ENCODE measurements at places on chromosomes 4 and X.
A peak's percentile ranks its signal among the peaks of the same experiment; 100 is the strongest.

- DNase-seq = no peak
Observed at GRCh38 chrX:10001496-10001895, 34.3 kb downstream of the CLDN34 start.

GRCh38 chr4:169976951-169977350, 49.2 kb downstream of the MFAP3L start:
- DNase-seq = no peak

GRCh38 chrX:39874202-39874816, 223.4 kb downstream of the BCOR start:
- no peak for DNase-seq

DNA sequence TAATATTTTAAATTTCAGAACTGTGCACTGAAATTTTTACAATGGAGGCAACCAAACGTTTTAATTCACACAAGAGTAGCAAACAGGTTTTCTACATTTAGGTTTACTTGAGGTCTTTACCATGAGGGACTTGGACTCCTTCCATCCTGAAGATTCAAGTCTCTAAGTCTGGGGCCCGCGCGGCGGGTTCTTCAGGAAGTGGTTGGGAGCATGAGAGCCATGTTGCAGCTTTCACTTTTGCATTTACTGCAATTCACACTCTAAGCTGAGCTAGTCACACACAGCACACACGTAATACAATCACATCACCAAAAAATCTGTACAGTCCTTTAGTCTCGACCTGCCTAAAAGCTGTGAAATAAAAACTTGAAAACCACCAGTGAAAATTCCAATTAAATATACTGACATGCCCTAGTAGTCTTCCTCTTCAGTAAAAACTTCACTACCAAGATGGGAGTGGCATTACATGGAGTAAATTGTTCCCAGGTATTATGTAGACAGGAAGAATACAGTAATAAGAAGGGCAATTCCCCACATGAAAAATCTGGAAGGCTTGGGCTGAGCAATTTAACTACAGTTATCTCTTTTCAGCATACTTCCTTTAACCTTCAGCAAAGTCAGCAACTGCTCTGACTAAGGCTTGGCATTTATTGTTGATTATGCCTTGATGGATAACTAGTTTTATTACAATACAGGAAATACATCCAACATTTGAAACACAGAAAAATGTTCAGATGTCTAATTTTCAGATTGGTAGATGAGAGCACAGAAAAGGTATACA, 571.1 kb upstream of the DIPK2B start:
- DNase-seq = no peak

- DNase-seq = no peak
Observed at GRCh38 chr4:75542824-75543223, 13.0 kb upstream of the ODAPH start.

- no peak for DNase-seq
Observed at GRCh38 chr4:85717351-85717750, 242.4 kb downstream of the ARHGAP24 start.

- DNase-seq = peak; percentile 58
Observed at GRCh38 chr4:19739101-19739651, 512.5 kb upstream of the SLIT2 start.

- DNase-seq = no peak
Observed at GRCh38 chrX:124555036-124555595, 208.8 kb downstream of the SH2D1A start.

DNA sequence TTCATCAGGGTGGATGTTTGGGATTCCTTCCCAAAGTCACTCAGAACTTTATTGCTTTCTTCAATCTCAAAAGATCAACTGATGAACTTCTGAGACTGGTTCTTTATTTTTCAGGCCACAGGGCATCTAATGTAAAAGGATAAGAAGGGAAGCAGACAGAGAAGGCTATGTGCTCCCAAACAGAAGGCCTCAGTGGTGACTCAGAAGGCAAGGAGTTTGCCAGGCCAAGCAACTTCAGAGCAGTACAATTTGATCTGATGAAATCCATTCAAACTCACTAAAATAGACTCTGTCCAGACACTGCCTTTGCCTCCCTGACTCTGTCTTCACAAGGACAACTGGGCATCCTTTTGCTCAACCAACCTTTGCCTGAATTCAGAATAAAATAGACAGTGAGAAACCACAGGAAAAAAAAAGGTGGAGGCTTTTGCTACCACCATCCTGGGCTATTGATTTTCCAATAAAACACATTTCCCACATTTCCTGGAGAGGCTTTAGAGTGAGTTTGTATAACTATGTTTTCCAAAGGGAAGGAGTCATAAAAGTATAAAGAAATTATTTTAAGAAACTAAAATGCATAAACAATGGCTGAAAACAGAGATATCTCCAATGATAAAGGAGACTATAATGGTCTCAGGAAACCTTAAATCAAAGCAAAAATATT, 55.2 kb downstream of the ARHGEF6 start:
- DNase-seq = no peak

GRCh38 chr4:3220476-3221183, 28.3 kb upstream of the MSANTD1 start:
- no peak for DNase-seq

- no peak for DNase-seq
Observed at GRCh38 chrX:129721870-129722269, 16.9 kb upstream of the XPNPEP2 start.

GRCh38 chr4:53713296-53713695, 122.0 kb upstream of the LNX1 start:
- no peak for DNase-seq

GRCh38 chr4:185203486-185204237, at the start of gene CFAP97:
Gene CFAP97, minus strand, starts transcription at chr4:185204000. Its CDS starts 12,804 bp downstream, at chr4:185191196.
- DNase-seq = peak; percentile 43

DNA sequence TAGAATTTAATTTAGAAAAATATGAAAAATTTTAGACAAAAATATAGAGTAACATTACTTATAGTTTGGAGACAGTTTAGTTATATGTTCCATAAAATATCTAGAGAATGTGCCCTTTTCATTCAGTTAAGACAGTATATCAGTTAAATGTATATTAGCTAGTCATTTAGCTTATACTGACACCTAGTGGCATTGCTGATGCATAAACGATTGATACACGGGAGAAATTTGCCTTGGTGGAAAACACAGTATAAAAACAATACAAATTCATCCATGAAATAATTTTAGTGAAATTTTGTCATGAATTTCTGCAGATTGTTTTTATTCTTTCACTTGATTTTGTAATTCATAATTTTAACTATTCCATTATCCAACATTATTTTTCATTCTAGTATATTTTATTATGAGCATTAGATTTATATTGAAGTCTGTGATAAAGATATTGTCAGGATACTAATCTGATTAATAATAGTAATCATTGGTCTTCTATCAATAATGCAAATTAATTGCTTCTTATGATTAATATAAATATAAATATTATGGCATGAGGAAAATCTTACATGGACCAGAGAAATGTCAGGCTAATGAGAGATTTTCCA, 219.0 kb downstream of the TLL1 start:
- DNase-seq = peak; percentile 26

- no peak for DNase-seq
Observed at GRCh38 chrX:132837967-132838366, 120.5 kb downstream of the HS6ST2 start.

- DNase-seq = no peak
Observed at GRCh38 chr4:46385946-46386345, 4.0 kb downstream of the GABRA2 start.

GRCh38 chr4:75494563-75494962, 19.6 kb downstream of the RCHY1 start:
- DNase-seq = no peak

DNA sequence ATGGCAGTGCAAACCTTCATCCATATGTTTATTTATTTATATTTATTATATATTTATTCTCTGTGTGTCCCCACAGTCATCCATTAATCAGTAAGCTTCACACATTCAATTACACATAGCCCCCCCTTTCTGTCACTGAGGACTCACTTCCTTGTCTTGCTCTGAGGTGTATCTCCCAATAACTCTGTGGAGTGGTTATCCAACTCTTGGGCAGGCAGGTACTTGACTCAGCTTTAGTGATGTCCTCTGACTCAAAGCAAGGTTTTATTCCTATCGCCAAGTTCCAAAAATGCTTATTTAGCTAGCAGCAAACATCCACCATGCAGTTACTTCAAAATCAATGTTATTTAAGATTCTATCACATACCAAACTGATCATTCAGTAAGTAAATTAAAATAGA, 25.2 kb upstream of the NDP start:
- no peak for DNase-seq

DNA sequence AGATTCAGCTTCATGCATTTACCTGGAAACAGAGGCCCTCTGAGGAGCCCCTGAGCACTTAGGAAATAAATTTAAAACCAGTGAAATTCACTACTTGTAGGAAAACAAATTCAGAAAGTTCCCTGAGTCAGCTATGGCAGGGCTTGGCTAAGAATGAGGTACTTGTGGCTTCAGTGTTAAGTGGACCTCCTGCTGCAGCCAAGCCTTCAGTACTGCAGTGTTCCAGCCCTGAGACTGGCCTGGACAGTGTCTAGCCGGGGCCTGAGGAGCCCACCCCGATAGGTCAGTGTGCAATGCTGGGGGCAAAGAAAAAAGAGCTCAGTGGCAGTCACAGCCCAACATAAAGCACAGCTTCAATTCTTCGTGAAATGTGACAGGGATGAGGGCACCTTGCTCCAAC, 41.9 kb downstream of the F11 start:
- DNase-seq = no peak
